ENCODE measurements at places on chromosomes 1 and 21. TPM values are rescaled to one million over a fixed set of nuclear protein-coding genes. Genes with fewer than 3 reads are reported as not detected.

- no peaks in the 10 kb centered on the region for H3K36me3 ChIP-seq
- no peak overlapping the region for H3K27ac ChIP-seq
- no peaks in the 10 kb centered on the region for H3K27me3 ChIP-seq
- DNase-seq, result peak; percentile 61
Observed at GRCh38 chr1:87953732-87954344, 625.2 kb downstream of the LMO4 start.

DNA sequence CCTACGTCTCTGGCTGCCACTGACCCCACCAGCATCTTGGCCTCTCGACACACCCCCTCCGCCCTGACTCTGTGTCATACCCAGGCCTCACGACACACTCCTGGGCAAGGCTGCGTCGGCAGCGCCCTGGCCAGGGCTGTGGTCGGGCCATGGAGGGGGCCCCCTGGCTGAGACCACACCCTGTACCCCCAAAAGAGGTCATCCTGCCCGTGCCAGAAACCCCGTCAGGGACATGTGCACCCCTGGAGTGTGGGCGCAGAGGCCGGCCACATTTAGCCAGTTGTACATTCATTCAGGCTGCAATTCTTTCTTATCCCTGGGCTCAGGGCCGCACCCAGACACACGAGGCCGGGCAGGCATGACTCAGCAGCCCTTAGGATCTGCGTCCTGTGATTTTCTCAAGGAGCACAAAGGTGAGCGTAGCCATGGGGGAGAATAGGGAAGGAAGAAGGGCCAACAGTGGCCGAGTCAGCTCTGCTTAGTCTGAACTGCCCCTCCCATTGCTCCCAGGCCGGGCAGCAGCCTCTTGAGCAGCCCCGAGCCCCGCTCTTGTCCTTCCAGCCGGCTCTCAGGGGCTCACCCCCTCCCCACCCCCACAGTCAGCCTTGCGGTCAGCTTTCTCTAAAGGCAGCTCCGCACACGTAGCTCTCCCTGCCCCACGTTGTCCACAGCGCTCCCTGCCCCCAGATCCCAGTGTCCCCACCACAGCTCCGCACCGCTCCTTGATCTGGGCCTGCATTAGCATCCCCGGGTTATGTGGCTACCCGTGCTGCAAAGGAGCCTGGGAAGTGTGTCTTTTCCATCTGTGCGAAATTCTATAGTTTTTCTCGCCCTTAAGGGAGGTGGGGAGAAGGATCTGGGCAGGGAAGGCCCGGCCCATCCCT is 7.9 kb downstream of the CSTB start:
- H3K27ac ChIP-seq, result no peak overlapping the region
- DNase-seq, result no peak
- H3K4me1 ChIP-seq, result no peaks in the 10 kb centered on the region
- no peaks in the 10 kb centered on the region for H3K36me3 ChIP-seq

DNA sequence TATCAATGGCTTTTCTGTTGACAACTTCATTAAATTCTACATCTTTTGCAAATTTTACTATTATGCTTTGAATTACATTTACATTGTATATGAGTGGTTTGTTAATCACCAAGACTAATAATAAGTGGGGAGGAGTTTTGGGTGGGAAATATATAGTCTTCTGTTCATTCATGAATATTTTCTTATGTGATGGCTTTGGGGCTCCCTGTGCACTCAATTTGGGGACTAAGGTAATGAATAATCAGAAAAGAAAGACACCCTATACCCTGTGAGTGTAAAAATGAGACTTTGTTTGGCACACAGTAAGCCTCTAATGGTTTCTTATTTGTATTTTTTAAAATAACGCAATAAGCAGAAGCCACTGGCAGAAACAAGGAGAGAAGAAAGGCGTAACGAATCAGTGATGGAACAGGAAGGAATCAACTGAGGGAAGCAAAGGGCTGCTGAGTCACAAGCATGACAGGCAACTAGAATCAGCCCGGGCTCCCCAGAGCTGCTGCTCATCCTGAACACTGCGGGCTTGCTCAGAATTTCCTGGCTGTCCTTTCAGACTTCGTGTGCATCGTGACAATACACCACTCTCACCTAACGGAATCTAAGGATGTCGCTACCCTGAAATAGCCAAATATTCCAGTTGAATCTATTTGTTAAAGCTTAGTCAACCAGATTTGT is 20.8 kb upstream of the RGS2 start:
- H3K36me3 ChIP-seq, result no peaks in the 10 kb centered on the region
- no peaks in the 10 kb centered on the region for H3K27me3 ChIP-seq
- DNase-seq, result peak; percentile 87
- H3K4me3 ChIP-seq, result no peak overlapping the region
- H3K27ac ChIP-seq, result peak overlapping the region; percentile 80
- no peaks in the 10 kb centered on the region for H3K4me1 ChIP-seq

AKR7A3 gene
- not detected for total RNA-seq

CFAP107 gene
- total RNA-seq, result not detected

DNA sequence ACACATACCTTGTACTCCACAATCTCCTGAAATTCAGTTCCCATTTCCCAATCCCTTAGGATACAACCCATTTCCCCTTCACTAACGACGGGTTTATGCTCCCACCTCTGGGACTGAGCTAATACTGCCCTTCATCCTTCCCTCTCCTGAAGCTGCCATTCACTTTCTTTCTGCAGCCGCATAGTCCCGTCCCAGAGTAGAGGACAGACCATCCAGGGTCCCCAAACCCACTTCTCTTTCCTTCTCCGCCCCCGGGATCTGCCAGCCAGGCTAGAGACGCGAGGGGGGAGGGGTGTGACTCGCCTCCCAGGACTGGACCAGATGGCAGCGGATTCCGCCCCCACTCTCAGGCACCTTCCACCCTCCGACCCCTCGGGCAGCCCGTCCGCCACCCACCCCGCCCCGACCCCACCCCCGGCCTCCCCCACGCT is 679 bp downstream of the ABL2 start:
- H3K27me3 ChIP-seq, result no peaks in the 10 kb centered on the region
- H3K4me3 ChIP-seq, result peak overlapping the region; percentile 72
- no peaks in the 10 kb centered on the region for H3K4me1 ChIP-seq
- DNase-seq, result peak; percentile 28
- peak overlapping the region; percentile 89 for H3K27ac ChIP-seq

- H3K4me1 ChIP-seq, result no peaks in the 10 kb centered on the region
- H3K27me3 ChIP-seq, result peaks cover 3% of the 10 kb centered on the region
- no peaks in the 10 kb centered on the region for H3K36me3 ChIP-seq
- H3K4me3 ChIP-seq, result no peak overlapping the region
- DNase-seq, result no peak
- no peak overlapping the region for H3K27ac ChIP-seq
Observed at GRCh38 chr1:17955302-17956285, 152.0 kb upstream of the IGSF21 start.

RIPK4 gene
- 9.7 TPM for total RNA-seq

DNA sequence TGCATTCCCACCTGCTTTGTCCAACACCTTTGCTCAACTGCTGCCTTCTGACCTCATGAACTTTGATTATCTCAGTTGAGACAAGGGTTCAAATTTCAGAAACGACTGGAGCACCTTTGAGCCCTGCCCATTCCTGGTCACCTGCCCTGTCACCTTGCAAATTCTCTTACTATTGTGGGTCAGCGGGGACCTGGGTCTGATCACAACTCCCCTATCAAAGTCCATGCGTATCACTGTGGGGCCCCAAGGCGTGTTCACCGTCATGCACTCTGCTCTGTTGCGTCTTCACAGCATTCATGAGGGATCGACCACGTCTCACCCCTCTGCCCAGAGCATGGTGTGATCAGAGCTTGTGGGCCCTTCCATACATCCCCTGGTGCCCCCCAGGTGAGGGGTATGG is 12.9 kb downstream of the PTPRF start:
- H3K4me3 ChIP-seq, result no peak overlapping the region
- peaks cover 9% of the 10 kb centered on the region for H3K4me1 ChIP-seq
- no peaks in the 10 kb centered on the region for H3K36me3 ChIP-seq
- no peak for DNase-seq

DNA sequence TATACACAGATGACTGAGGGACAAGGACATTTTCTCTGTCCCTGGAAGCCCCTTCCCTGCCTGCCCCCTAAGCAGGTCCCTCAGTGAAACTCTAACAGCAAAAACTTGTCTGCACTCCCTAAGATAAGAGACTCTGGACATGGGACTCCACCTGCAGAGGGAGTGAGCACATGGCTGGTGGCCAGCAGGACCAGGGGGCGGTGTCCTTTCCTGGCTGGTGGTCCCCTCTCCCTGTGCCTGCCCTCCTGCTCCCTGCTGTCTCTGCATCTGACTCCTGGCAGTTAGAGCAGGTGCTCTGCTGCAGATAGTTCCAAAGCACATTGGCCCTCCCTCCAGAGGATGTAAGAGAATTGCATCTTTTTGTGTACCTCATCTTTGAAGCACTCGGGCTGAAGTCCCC is 215.5 kb downstream of the GRIK3 start:
- no peak for DNase-seq
- H3K4me1 ChIP-seq, result no peaks in the 10 kb centered on the region
- no peaks in the 10 kb centered on the region for H3K27me3 ChIP-seq
- H3K4me3 ChIP-seq, result no peak overlapping the region
- H3K27ac ChIP-seq, result no peak overlapping the region

NHLH1 gene
- not detected for total RNA-seq

WNT4 gene
- 11.5 TPM for total RNA-seq

- no peak overlapping the region for H3K4me3 ChIP-seq
- H3K4me1 ChIP-seq, result no peaks in the 10 kb centered on the region
- no peaks in the 10 kb centered on the region for H3K36me3 ChIP-seq
- no peak for DNase-seq
- no peaks in the 10 kb centered on the region for H3K27me3 ChIP-seq
Observed at GRCh38 chr1:185427264-185427663, 110.2 kb upstream of the IVNS1ABP start.

C4BPA gene
- 1.5 TPM for total RNA-seq

- H3K36me3 ChIP-seq, result no peaks in the 10 kb centered on the region
- H3K27ac ChIP-seq, result no peak overlapping the region
- no peaks in the 10 kb centered on the region for H3K27me3 ChIP-seq
Observed at GRCh38 chr1:197691816-197692215, 83.5 kb downstream of the DENND1B start.

DNA sequence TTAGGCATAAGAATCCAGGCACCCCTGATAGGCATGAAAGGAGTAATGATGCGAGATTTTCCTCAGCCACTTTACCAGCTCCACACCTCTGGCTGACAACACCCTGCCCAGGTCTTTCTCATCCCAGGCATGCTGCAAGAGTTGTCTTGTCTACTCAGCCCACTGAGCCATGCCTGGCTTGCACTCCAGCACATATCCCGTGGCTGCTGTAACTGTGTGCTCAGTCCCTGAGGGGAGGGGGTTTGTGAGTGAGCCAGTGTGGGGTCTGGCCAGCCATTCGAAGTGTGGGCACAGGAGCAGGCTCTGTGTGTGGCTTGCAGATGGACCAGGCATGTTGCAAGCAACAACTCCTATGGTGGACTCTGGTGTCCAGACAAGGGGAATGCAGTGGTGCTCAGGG is 529.6 kb downstream of the ADGRL2 start:
- H3K4me1 ChIP-seq, result no peaks in the 10 kb centered on the region
- DNase-seq, result no peak
- no peak overlapping the region for H3K4me3 ChIP-seq
- no peaks in the 10 kb centered on the region for H3K27me3 ChIP-seq
- H3K36me3 ChIP-seq, result no peaks in the 10 kb centered on the region
- no peak overlapping the region for H3K27ac ChIP-seq

GRCh38 chr1:98839840-98840239 is 164.8 kb downstream of the PLPPR5 start:
- no peaks in the 10 kb centered on the region for H3K4me1 ChIP-seq
- H3K4me3 ChIP-seq, result no peak overlapping the region
- H3K27ac ChIP-seq, result no peak overlapping the region
- DNase-seq, result no peak
- H3K36me3 ChIP-seq, result no peaks in the 10 kb centered on the region

MROH9 gene
- total RNA-seq, result not detected

DNA sequence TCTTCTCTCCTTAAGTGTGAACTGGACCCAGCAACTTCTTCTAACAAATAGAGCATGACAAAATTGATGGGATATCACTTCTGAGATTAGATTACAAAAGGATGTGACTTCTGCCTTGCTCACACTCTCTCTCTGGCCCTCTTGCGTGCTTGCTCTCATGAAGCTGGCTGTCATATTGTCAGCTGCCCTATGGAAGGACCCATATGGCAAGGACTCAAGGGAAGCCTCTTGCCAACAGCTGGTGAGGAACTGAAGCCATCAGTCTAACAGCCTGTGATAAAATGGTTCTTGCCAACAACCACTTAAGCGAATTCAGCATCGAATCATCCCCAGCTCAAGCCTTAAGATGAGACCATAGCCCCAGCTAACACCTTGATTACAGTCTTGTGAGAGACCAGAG is 4.8 kb upstream of the TLR5 start:
- H3K27me3 ChIP-seq, result no peaks in the 10 kb centered on the region
- no peaks in the 10 kb centered on the region for H3K4me1 ChIP-seq

B3GALT5 gene
- 0.26 TPM for total RNA-seq

- no peak overlapping the region for H3K27ac ChIP-seq
- DNase-seq, result no peak
- H3K4me3 ChIP-seq, result no peak overlapping the region
- H3K4me1 ChIP-seq, result peaks cover 12% of the 10 kb centered on the region
Observed at GRCh38 chr1:38014171-38014570, 1.6 kb downstream of the UTP11 start.

VAV3 gene
- total RNA-seq, result 13.1 TPM

PGLYRP3 gene
- total RNA-seq, result not detected

C8B gene
- not detected for total RNA-seq

GRCh38 chr1:56644919-56645676 is at the start of gene PRKAA2:
PRKAA2 (plus strand) TSS chr1:56645314; CDS start chr1:56645388, 74 bp downstream.
- H3K4me3 ChIP-seq, result peak within 1 kb of the TSS; percentile 44
- H3K36me3 ChIP-seq, result no peaks in the 10 kb centered on the region
- H3K27me3 ChIP-seq, result no peaks in the 10 kb centered on the region
- peak; percentile 33 for DNase-seq

- no peaks in the 10 kb centered on the region for H3K27me3 ChIP-seq
- no peak for DNase-seq
- H3K36me3 ChIP-seq, result no peaks in the 10 kb centered on the region
Observed at GRCh38 chr1:228209657-228210056, 1.8 kb downstream of the OBSCN start.

- H3K36me3 ChIP-seq, result no peaks in the 10 kb centered on the region
- no peak overlapping the region for H3K4me3 ChIP-seq
- no peak for DNase-seq
- no peaks in the 10 kb centered on the region for H3K27me3 ChIP-seq
Observed at GRCh38 chr21:17859661-17860060, 40.5 kb upstream of the C21orf91 start.

DNA sequence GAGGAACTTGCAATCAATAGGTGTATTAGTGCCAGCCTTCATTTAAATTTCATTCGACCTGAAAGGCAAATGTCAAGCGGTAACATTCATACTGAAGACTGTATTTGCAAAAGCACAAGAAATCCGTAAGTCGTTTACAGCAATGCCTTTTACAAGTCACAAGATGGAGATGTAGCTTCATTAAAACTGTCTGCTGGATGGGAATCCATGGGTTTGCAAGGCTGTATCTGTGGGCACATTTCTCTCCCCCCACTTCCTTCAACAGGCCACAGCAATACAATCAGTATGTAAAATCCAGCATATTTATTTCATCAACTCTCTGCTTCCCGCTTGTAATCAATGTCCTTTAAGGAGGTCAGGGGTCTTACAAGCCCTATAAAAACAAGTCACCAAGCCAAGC is 147.1 kb downstream of the SLC45A1 start:
- peaks cover 7% of the 10 kb centered on the region for H3K4me1 ChIP-seq
- DNase-seq, result no peak
- H3K36me3 ChIP-seq, result no peaks in the 10 kb centered on the region
- no peaks in the 10 kb centered on the region for H3K27me3 ChIP-seq
- H3K27ac ChIP-seq, result peak overlapping the region; percentile 95

AP4B1 gene
- total RNA-seq, result 16.5 TPM

- H3K4me3 ChIP-seq, result no peak overlapping the region
- H3K27me3 ChIP-seq, result no peaks in the 10 kb centered on the region
- no peak overlapping the region for H3K27ac ChIP-seq
- H3K4me1 ChIP-seq, result no peaks in the 10 kb centered on the region
- no peaks in the 10 kb centered on the region for H3K36me3 ChIP-seq
Observed at GRCh38 chr1:213666922-213667321, 320.9 kb upstream of the PROX1 start.

All from uterus (tissue), 4 donors.